ENCODE measurements at places on chromosomes 7 and 10.

DNA sequence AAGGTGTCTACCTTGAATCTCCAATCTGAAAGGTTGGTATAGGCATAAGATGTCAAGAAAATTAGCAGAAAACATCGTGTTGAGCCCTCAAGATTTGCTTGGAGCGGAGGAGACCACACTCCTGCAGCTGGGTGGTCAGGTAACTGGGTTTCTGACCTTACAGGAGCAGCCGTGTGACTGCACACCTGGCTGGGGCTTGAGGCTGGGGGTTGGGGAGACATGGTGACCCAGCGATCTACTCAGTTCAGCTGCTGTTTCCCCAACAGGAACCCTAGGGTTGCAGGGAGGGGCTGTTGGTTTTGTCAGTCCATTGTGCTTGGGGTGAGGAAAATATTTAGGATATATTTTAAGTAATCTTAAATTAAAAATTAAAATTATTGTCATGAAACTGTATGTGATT is 147.0 kb upstream of the ZNF32 start:
- no peak overlapping the region for H3K4me3 ChIP-seq
- DNase-seq: no peak
- no peaks in the 10 kb centered on the region for H3K27me3 ChIP-seq
- no peak overlapping the region for H3K27ac ChIP-seq
- H3K4me1 ChIP-seq: no peaks in the 10 kb centered on the region

- H3K27me3 ChIP-seq: peaks cover 46% of the 10 kb centered on the region
- peaks cover 6% of the 10 kb centered on the region for H3K4me1 ChIP-seq
- H3K27ac ChIP-seq: no peak overlapping the region
- DNase-seq: no peak
These were observed 3.7 kb upstream of the UTF1 start for GRCh38 chr10:133226251-133226808.

- H3K27ac ChIP-seq: no peak overlapping the region
- no peaks in the 10 kb centered on the region for H3K27me3 ChIP-seq
- no peak overlapping the region for H3K4me3 ChIP-seq
- no peak for DNase-seq
These were observed 44.2 kb downstream of the JMJD1C start for GRCh38 chr10:63421591-63421990.

GRCh38 chr10:110426294-110427181 is 71.2 kb upstream of the DUSP5 start:
- no peak for DNase-seq
- no peak overlapping the region for H3K4me3 ChIP-seq
- H3K36me3 ChIP-seq: no peaks in the 10 kb centered on the region
- H3K4me1 ChIP-seq: peaks cover 20% of the 10 kb centered on the region
- H3K27ac ChIP-seq: no peak overlapping the region

GRCh38 chr7:138890499-138891445 is 90.4 kb downstream of the KIAA1549 start:
- H3K36me3 ChIP-seq: no peaks in the 10 kb centered on the region
- no peak overlapping the region for H3K27ac ChIP-seq
- no peak overlapping the region for H3K4me3 ChIP-seq
- no peak for DNase-seq
- no peaks in the 10 kb centered on the region for H3K27me3 ChIP-seq

- no peaks in the 10 kb centered on the region for H3K36me3 ChIP-seq
- H3K27ac ChIP-seq: no peak overlapping the region
- no peak for DNase-seq
- no peak overlapping the region for H3K4me3 ChIP-seq
- H3K27me3 ChIP-seq: no peaks in the 10 kb centered on the region
These were observed 204.1 kb downstream of the PHTF2 start for GRCh38 chr7:78002715-78003114.

GRCh38 chr7:75662579-75663301 is 76.0 kb downstream of the HIP1 start:
- no peak overlapping the region for H3K27ac ChIP-seq
- no peaks in the 10 kb centered on the region for H3K36me3 ChIP-seq
- H3K4me3 ChIP-seq: no peak overlapping the region
- no peak for DNase-seq
- H3K4me1 ChIP-seq: no peaks in the 10 kb centered on the region

- no peaks in the 10 kb centered on the region for H3K36me3 ChIP-seq
- no peak for DNase-seq
- H3K27ac ChIP-seq: no peak overlapping the region
- no peaks in the 10 kb centered on the region for H3K27me3 ChIP-seq
These were observed 37.0 kb upstream of the GLCCI1 start for GRCh38 chr7:7931626-7932025.

GRCh38 chr7:16970732-16971482 is 89.1 kb upstream of the AGR3 start:
- H3K36me3 ChIP-seq: no peaks in the 10 kb centered on the region
- no peak overlapping the region for H3K27ac ChIP-seq
- no peak overlapping the region for H3K4me3 ChIP-seq
- DNase-seq: no peak

GRCh38 chr7:98321301-98321700 is 39.8 kb downstream of the BRI3 start:
- no peaks in the 10 kb centered on the region for H3K36me3 ChIP-seq
- H3K27me3 ChIP-seq: peaks cover 13% of the 10 kb centered on the region
- no peak for DNase-seq
- H3K4me1 ChIP-seq: no peaks in the 10 kb centered on the region
- H3K4me3 ChIP-seq: no peak overlapping the region

GRCh38 chr7:47383696-47384445 is 198.0 kb downstream of the TNS3 start:
- H3K36me3 ChIP-seq: no peaks in the 10 kb centered on the region
- DNase-seq: no peak
- H3K27me3 ChIP-seq: no peaks in the 10 kb centered on the region
- no peak overlapping the region for H3K27ac ChIP-seq
- no peak overlapping the region for H3K4me3 ChIP-seq

DNA sequence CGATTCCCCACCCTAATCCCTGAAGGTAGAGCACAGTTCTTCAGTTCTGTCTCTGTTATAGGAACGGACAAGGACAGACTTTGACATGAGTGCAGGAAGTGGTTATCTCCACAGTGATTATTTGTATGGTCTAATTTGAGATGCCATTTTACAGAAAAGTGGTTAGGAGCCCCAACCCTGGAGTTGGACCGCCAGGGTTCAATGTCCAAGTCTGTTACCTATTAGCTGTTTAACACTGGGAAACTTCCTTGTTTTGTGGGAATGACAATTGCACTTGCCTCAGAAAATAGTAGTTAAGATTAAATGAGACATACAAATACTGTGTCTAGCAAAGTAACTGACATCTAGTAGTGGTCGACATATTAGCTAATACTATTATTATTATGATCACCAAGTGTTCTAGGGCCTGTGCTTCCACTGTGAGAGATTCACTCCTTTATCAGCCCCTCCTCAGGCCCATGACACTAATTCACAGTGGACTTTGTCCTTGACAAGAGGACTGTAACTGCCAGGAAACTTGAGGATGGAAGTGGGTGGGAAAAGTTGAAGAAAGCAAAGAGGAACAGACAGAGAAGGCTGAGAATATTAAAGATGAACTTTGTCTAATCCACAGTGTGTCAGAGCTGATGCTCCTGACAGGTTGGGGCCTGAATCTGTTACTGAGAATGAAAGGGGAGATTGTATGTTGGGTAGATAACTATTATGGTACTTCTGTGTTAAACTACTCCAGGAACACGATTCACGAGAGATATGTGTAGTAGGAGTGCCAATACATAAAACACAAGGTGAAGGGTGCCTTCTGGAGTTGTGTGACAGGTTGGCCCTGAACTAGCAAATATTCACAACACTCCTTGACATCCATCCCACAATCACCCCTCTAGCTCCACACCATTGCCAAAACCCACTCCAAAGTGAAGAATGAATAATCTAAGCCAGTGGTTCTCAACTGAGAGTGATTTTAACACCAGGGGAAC is 66.4 kb downstream of the TAC1 start:
- H3K27ac ChIP-seq: no peak overlapping the region
- no peak overlapping the region for H3K4me3 ChIP-seq
- H3K4me1 ChIP-seq: no peaks in the 10 kb centered on the region
- H3K27me3 ChIP-seq: no peaks in the 10 kb centered on the region
- no peaks in the 10 kb centered on the region for H3K36me3 ChIP-seq

GRCh38 chr7:25382869-25383268 is 154.6 kb upstream of the NPVF start:
- no peak overlapping the region for H3K27ac ChIP-seq
- no peak overlapping the region for H3K4me3 ChIP-seq
- no peaks in the 10 kb centered on the region for H3K36me3 ChIP-seq
- DNase-seq: no peak

- no peaks in the 10 kb centered on the region for H3K36me3 ChIP-seq
- no peak for DNase-seq
- H3K27me3 ChIP-seq: no peaks in the 10 kb centered on the region
- H3K4me3 ChIP-seq: no peak overlapping the region
- no peaks in the 10 kb centered on the region for H3K4me1 ChIP-seq
These were observed 131.0 kb upstream of the NPY start for GRCh38 chr7:24152877-24153472.

DNA sequence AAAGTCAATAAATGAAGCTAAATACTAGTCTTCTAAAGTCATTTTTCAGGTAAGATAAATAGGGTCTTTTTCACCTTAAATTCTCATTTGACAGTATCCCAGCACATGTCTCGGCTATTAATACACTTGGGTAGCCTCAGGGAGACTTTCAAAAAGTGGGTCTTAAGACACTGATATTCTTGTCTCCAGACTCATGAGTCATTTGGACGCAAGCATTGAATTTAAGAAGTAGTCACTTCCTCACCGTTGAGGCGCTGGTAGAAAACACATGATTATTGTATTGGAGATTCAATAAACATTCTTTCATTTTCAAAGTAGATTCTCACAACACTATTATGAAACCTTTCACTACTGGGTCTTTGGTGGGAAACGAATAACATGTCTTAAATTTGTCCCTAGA is 108.9 kb upstream of the SP8 start:
- no peaks in the 10 kb centered on the region for H3K36me3 ChIP-seq
- H3K27ac ChIP-seq: no peak overlapping the region
- H3K4me3 ChIP-seq: no peak overlapping the region
- H3K27me3 ChIP-seq: no peaks in the 10 kb centered on the region

- H3K27ac ChIP-seq: no peak overlapping the region
- peaks cover 64% of the 10 kb centered on the region for H3K27me3 ChIP-seq
- H3K4me3 ChIP-seq: no peak overlapping the region
- peaks cover 4% of the 10 kb centered on the region for H3K4me1 ChIP-seq
- DNase-seq: no peak
- no peaks in the 10 kb centered on the region for H3K36me3 ChIP-seq
These were observed 35.2 kb upstream of the NUB1 start for GRCh38 chr7:151306374-151306773.

DNA sequence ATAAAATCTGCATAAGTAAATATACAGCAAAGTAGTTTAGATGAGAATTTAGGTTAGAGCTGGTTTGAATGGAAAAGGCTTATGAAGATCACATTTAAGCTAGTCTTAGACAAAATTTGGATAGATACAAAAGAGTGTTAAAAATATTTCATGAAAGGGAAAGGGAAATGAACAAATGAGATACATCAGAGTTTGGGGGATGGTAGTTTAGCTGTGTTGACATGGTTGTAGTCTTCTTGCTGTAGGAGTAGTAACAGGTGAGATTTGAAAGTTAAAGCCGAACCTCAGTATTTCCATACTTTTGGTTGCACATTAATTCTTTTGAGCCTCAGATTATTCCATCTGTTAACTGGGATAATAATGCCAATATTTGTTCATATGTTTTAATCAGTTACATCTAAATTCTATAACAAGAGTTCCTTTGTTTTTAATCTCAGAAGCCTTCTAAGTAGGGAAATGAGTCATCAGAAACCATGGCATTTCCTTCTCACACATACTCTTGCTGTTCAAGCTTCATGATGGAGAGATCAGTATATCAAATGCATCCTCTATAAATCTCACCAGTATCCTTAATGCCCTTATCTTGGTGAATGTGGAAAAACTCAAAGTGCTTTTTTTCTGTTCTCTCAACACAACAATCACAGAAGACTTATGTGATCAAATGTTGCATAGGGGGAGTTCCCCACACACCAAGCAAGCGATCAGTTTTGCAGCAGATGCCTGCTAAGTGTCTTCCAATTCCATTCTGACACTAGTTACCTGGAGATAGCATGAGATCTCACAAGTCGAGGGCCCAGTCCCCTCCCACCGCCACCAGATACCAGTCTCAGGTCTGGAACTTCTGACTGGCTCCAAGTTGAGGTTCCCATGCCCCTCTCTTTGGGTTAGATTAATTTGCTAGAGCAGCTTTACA is 84.7 kb downstream of the MAPK8 start:
- no peaks in the 10 kb centered on the region for H3K4me1 ChIP-seq
- no peaks in the 10 kb centered on the region for H3K27me3 ChIP-seq
- DNase-seq: peak; percentile 18
- H3K4me3 ChIP-seq: no peak overlapping the region
- no peaks in the 10 kb centered on the region for H3K36me3 ChIP-seq
- H3K27ac ChIP-seq: no peak overlapping the region

GRCh38 chr10:5812283-5813090 is 747 bp downstream of the GDI2 start:
- peaks cover 3% of the 10 kb centered on the region for H3K36me3 ChIP-seq
- peak overlapping the region; percentile 99 for H3K27ac ChIP-seq
- H3K4me1 ChIP-seq: peaks cover 7% of the 10 kb centered on the region

DNA sequence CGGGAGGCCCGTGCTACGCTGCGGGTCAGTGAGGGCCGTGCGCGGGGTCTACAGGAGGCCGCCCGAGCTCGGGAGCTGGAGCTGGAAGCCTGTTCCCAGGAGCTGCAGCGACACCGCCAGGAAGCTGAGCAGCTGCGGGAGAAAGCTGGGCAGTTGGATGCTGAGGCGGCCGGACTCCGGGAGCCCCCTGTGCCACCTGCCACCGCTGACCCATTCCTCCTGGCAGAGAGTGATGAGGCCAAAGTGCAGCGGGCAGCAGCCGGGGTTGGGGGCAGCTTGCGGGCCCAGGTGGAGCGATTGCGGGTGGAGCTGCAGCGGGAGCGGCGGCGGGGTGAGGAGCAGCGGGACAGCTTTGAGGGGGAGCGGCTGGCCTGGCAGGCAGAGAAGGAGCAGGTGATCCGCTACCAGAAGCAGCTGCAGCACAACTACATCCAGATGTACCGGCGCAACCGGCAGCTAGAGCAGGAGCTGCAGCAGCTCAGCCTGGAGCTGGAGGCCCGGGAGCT is 7.0 kb downstream of the LZTS2 start:
- H3K27me3 ChIP-seq: no peaks in the 10 kb centered on the region
- DNase-seq: no peak
- H3K4me1 ChIP-seq: no peaks in the 10 kb centered on the region
- peaks cover 2% of the 10 kb centered on the region for H3K36me3 ChIP-seq
- H3K27ac ChIP-seq: no peak overlapping the region

GRCh38 chr7:68288144-68288593 is 1291.5 kb downstream of the TYW1 start:
- H3K4me1 ChIP-seq: no peaks in the 10 kb centered on the region
- no peaks in the 10 kb centered on the region for H3K27me3 ChIP-seq
- H3K27ac ChIP-seq: no peak overlapping the region
- no peaks in the 10 kb centered on the region for H3K36me3 ChIP-seq
- no peak for DNase-seq

DNA sequence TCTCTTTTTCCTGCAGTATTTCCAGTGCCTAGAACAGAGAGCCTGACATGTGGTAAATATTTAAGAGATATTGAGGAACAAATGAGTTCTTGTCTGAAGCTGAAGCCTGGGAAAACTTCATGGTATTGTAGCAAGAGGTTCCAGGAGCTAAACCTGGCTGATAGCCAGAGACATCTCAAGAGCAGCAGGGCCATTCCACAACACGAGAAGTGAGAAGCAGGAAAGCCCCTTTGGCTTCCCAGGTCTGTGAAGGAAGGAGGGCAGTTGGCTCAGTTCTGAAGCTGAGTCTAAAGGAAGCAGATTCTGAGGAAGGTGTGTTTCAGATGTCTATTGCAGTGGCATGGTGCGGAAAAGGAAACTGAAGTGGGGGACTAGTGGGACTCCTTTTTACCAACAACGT is 63.8 kb upstream of the FAM204A start:
- H3K27me3 ChIP-seq: no peaks in the 10 kb centered on the region
- no peaks in the 10 kb centered on the region for H3K36me3 ChIP-seq
- H3K27ac ChIP-seq: no peak overlapping the region
- H3K4me1 ChIP-seq: no peaks in the 10 kb centered on the region
